ENCODE measurements at places on chromosomes 1 and 21.
A peak's percentile ranks its signal among the peaks of the same experiment; 100 is the strongest.

- peak; percentile 85 for DNase-seq
- H3K27me3 ChIP-seq = no peaks in the 10 kb centered on the region
- H3K4me3 ChIP-seq = no peak overlapping the region
- H3K27ac ChIP-seq = peak overlapping the region; percentile 72
Measured at GRCh38 chr1:183287191-183287675, 101.2 kb downstream of the LAMC2 start.

GRCh38 chr1:7327849-7328248 is 443.2 kb upstream of the VAMP3 start:
- H3K27me3 ChIP-seq = no peaks in the 10 kb centered on the region
- H3K36me3 ChIP-seq = no peaks in the 10 kb centered on the region
- no peak for DNase-seq
- H3K4me3 ChIP-seq = no peak overlapping the region
- H3K27ac ChIP-seq = no peak overlapping the region
- no peaks in the 10 kb centered on the region for H3K4me1 ChIP-seq

GRCh38 chr1:213676736-213677135 is 311.0 kb upstream of the PROX1 start:
- H3K27me3 ChIP-seq = no peaks in the 10 kb centered on the region
- H3K27ac ChIP-seq = no peak overlapping the region
- H3K4me3 ChIP-seq = no peak overlapping the region
- H3K4me1 ChIP-seq = no peaks in the 10 kb centered on the region

- H3K27me3 ChIP-seq = no peaks in the 10 kb centered on the region
- no peak overlapping the region for H3K27ac ChIP-seq
- H3K4me3 ChIP-seq = no peak overlapping the region
- no peaks in the 10 kb centered on the region for H3K4me1 ChIP-seq
- no peaks in the 10 kb centered on the region for H3K36me3 ChIP-seq
- no peak for DNase-seq
Measured at GRCh38 chr1:68307378-68307787, 75.1 kb upstream of the WLS start.

GRCh38 chr1:40948741-40949443 is 30.6 kb upstream of the CTPS1 start:
- H3K36me3 ChIP-seq = no peaks in the 10 kb centered on the region
- H3K4me3 ChIP-seq = no peak overlapping the region
- DNase-seq = no peak

GRCh38 chr1:114756949-114757454 is 782 bp downstream of the CSDE1 start:
- H3K4me1 ChIP-seq = peaks cover 28% of the 10 kb centered on the region
- no peaks in the 10 kb centered on the region for H3K27me3 ChIP-seq
- peak overlapping the region; percentile 94 for H3K4me3 ChIP-seq

- H3K4me1 ChIP-seq = no peaks in the 10 kb centered on the region
- no peak overlapping the region for H3K27ac ChIP-seq
- no peak for DNase-seq
Measured at GRCh38 chr1:239458144-239458500, 71.8 kb downstream of the CHRM3 start.

DNA sequence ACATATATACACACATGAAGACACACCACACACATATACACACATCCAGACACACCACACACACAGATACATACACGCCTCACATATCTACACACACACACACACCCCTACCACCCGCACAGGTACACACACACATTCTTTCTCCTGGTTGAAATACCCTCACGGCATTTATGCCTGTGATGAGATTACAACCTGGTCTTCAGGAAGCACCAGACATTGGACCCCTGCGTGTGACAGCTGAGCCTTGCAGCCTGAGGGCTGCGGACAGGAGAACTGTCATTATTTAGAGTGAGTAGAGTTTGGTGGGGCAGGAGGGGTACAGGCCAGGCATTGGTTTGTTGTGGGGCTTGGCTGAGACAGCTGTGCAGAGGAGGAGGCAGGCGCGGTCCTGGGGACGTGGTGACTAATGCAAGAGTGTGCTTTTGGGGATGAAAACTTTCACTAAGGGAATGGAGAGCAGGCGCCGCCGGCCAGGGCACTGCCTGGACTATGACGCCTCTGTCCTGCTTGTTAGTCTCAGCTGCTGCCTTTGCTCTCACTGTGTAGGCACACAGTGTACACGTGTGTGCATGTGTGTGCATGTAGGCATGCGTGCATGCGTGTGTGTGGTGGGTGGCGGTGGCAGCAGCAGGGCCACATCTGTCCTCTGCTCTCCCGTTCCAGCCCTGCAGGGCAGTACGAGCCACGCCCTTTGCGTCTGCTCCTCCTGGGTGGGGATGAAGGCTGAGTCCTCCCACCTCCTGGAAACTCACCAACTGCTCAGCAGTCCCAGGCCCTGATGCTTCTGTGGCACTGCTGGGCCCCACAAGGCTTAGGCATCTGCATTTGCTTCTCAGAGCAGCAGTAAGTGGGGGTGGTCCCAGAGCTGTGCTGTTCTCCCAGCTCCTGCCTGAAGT is 57.6 kb downstream of the SPSB1 start:
- peaks cover 5% of the 10 kb centered on the region for H3K4me1 ChIP-seq
- no peak overlapping the region for H3K27ac ChIP-seq
- no peak for DNase-seq

DNA sequence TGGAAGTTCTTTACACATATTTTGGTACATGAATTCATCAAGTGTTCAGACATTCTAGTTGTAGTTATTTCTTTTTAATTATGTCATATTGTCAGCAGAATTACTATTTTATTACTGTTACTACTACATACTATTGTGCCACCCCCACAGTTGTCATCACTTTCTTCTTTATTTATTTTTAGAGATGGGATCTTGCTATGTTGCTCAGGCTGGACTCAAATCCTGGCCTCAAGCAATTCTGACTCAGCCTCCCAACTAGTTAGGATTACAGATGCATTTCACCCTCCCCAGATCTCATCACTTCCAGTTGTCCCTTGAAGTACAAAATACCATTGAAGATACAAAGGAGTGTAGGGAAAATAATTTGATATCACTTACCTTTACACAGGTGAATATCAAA is 258.0 kb downstream of the KCTD3 start:
- no peaks in the 10 kb centered on the region for H3K4me1 ChIP-seq
- H3K27me3 ChIP-seq = no peaks in the 10 kb centered on the region
- no peak overlapping the region for H3K4me3 ChIP-seq
- no peak overlapping the region for H3K27ac ChIP-seq
- H3K36me3 ChIP-seq = no peaks in the 10 kb centered on the region

GRCh38 chr1:212242288-212242984 is 42.8 kb upstream of the PPP2R5A start:
- peak overlapping the region; percentile 58 for H3K27ac ChIP-seq
- peak; percentile 48 for DNase-seq
- no peaks in the 10 kb centered on the region for H3K36me3 ChIP-seq
- H3K4me1 ChIP-seq = peaks cover 33% of the 10 kb centered on the region
- no peaks in the 10 kb centered on the region for H3K27me3 ChIP-seq
- peak overlapping the region; percentile 1 for H3K4me3 ChIP-seq

GRCh38 chr21:26437326-26438009 is 135.6 kb downstream of the CYYR1 start:
- H3K36me3 ChIP-seq = no peaks in the 10 kb centered on the region
- H3K27ac ChIP-seq = no peak overlapping the region
- H3K27me3 ChIP-seq = no peaks in the 10 kb centered on the region

All from heart left ventricle (tissue), 16 donors.